ENCODE measurements at places on chromosomes 13 and 19.

DNA sequence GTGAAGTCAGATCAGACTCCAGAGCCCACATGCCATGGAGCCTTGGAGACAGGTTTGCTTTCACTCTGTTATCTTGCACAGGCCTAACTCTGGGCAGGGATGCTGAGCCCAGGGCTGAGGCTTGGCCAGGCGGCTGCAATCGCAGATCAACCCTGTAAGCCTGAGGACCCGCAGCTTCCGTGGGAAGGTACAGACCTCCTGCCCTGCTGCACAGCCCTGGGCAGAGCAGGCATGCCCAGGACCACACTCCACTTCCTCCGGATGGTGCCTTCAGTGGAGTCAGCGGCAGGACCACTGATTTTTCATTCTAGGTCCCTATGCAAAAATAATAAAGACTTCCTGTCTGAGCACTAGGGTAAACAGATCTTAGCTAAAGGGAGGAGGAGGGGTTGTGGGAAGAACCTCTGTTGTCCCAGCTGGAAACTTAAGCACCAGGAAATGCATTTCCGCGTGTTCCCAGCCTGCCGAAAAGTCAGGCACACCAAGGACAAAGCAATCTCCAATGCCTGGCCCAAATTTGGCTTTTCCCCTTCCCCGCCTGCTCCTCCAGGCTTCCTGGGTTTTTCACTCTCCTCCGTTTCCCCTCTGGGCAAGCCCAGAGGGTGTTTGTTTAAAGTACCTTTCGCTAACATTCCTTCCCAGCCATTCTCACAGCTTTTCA lies 87.3 kb downstream of the KCTD15 start:
- DNase-seq, result no peak

- peak; percentile 46 for DNase-seq
These were observed 406.4 kb downstream of the FGF9 start for GRCh38 chr13:22077205-22077683.

DNA sequence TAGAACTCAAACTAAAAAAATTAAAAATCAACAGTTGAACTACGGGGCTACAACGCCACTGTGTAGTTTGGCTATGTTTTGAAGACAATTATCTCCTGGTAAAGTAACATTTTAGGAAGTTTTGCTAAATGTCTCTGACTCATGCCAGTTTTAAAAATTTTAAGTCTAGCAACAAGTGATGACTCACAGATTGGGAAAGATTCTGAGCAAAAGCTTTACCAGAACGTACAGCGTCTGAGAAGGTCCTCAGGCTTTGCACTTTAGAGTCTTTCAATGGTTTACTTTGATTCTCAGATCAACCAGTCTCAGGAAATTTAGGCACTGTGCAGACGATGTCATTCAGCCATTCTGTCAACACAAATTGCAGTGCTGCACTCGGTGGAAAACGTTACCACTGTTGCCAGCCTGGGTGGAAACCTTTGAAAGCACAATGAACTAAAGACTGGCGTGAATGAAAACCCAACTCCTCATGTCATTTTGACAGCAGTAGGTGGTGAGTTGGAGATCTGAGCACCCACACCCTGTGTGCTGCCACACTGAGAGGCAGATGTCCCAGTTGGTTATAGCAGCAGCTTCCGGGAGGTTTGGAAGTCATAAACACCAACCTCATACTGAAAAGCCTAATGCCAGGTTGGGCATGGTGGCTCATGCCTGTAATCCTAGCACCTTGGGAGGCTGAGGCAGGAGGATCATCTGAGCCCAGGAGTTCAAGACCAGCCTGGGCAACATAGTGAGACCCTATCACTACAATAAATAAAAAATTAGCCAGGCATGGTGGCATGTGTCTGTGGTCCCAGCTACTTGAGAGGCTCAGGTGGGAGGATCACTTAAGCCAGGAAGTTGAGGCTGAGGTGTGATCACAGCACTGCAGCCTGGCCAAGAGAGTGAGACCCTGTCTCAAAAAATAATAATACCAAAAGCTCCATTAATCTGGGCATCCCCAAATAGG lies 6.3 kb upstream of the WTIP start:
- no peak for DNase-seq

DNA sequence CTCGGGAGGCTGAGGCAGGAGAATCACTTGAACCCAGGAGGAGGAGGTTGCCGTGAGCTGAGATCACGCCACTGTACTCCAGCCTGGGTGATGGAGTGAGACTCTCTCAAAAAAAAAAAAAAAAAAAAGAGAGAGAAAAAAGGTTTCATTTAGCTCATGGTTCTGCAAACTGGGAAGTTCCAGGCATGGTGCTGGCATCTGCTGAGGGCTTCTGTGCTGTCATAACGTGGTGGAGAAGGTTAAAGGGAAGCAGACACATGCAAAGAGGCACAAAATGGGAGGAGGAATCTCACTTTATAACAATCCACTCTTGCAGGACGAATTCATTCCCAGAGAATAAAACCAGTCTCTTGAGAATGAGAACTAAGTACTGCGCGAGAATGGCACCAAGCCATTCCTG lies 34.9 kb upstream of the SIAH3 start:
- DNase-seq, result no peak

- DNase-seq, result peak; percentile 38
These were observed 221.8 kb downstream of the OLFM4 start for GRCh38 chr13:53250272-53250875.

Data from CD8-positive, alpha-beta T cell (primary cell).